CD14-positive monocyte (primary cell): ENCODE measurements at places on chromosomes 11 and 22. TPM values are rescaled to one million over a fixed set of nuclear protein-coding genes. Genes with fewer than 3 reads are reported as not detected.

DNA sequence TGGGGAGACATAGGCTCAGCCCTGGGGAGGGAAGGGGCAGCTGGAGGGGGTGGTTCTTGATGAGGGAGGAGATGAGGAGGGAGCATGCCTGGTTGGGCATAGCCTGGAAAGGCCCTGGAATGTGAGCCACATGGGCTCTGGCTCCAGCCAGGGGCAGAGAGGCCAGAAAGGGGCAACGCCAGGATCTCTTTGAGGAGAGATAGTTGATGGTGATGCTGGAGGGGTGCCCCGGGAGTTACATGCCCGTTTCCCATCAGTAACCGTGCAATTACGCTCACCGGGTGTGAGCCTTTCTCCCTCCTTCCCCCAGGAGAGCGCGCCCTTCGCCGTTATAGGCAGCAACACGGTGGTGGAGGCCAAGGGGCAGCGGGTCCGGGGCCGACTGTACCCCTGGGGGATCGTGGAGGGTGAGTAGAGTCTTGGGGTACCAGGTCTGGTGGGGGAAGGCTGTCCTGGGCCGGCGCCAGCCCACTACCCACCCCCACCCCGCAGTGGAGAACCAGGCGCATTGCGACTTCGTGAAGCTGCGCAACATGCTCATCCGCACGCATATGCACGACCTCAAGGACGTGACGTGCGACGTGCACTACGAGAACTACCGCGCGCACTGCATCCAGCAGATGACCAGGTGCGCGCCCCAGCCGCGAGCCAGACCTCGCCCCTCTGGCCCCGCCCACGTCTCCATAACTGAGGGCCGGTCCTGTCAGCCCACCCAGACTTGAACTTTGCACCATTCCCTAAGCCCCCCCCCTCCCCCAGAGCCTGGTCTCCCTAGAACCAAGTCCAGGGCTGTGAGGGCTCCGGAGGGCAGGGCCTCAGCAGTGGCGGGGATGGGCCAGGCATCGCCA, 1.8 kb upstream of the GP1BB start:
- DNase-seq, result no peak

DNA sequence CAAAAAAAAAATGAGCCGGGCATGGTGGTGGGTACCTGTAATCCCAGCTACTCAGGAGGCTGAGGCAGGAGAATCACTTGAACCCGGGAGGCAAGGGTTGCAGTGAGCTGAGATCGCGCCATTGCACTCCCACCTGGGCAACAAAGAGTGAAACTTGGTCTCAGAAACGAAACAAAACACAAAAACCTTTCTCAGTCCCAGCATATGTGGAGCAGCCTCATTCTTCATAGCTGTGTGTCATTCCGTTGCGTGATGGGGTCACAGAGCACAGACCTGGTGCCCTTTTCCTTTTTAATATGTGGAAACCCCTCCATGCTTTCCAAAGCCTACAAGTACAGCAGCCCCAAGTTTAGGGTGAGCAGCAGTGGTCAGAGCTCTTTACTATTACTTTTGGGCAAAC, 13.7 kb downstream of the PEX26 start:
- DNase-seq, result no peak

- no peak for DNase-seq
Observed at GRCh38 chr11:34493926-34494595, 19.5 kb downstream of the ELF5 start.

GRCh38 chr22:28674121-28674563, 5.5 kb downstream of the TTC28 start:
- DNase-seq, result no peak

- DNase-seq, result no peak
Observed at GRCh38 chr22:48449466-48450187, 1378.0 kb downstream of the BRD1 start.

DNA sequence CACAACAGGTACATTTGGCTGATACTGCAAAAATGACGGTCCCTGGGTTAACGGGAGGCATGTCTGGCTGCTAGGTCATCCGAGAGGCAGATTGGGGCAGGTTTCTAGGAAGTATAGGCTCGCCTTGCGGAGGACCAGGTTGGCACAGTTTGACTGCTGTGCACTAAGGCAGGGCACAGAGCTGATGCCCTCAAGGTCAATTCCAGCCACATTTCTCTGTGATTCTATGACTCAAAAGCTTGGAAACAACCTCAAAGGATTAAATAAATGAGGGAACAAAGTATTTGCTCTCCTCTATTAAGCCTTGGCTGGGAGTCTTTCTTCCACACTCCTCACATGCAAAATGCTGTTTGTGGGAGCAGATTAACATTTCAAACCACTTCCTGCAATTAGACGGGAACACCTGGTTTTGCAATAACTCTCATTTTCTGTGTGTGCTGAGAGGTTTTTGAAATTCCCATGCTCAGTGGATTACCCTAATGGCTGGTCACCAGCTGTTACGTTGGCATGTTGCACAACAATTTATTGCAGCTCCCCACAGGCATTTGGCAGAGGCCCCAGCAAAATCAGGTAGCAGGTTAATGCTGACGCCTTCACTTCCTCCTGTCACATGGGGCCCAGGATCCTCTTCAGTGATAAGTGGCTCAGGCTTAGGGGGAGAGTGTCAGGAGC, 61.0 kb upstream of the PLET1 start:
- peak; percentile 18 for DNase-seq

DNA sequence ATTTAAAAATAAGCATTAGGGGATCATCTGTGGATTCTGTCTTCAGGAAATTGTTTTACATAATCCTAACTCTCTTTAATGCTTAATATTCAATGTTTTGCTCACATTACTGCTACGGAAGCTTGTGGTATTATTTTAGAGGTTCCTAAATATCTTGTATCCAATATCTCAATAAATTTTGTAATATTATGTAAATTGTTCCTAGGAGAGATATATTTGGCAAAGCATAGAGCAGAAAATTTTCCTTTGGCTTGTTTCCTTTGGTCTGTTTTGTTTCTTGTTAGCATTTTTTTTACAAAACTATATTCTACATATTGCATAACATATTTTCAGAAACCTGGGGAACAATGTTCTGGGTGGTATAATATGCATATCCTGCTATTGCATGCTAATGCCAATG, 144.8 kb downstream of the GRIA4 start:
- no peak for DNase-seq

GRCh38 chr11:118938491-118939403, 13.0 kb upstream of the BCL9L start:
- no peak for DNase-seq

DNA sequence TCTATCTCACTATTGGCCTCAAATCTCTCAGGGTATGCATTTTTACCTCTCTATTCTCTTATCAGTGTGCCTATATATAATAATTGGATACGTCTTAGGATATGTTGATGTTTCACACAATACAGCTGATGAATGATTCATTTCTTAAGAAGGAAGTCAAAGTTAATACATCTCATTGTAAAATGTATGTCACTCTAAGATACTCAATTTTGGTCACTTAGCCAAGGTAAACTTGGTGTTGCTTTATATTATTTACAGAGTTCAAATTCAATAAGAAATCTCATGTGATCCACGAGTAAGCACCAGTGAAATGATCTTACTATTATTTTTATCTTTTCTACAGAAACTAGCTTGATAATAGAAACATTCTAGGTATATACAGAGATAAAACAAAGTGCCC, 1266.5 kb downstream of the JRKL start:
- no peak for DNase-seq

DNA sequence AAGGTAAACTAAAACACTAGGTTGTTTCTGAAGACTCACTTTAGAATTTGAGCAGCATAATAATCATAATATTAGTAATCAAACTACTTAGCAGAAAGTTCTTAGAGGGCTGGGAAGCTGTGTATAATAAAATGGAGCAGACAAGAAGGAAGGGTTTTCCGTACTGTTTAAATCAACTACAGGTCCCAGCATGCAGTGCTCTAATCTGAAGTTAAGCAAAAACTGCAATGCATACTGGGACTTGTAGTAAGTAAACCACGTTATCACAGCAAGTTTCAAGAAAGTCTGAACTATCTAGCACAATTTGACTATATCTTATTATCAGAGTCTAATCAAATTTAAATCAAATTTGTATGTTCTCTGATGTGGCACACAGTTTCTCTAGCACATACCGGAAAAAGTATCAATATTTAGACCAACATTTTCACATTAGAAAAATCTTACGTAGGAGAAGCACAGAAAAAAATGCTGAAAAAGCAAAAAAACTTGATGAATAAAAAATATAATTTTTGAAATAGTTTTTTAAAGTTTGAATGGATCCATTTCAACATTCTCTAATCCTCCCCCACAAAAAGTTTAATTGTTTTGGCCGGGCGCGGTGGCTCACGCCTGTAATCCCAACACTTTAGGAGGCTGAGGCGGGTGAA, 8.2 kb downstream of the PHF21A start:
- peak; percentile 72 for DNase-seq

DNA sequence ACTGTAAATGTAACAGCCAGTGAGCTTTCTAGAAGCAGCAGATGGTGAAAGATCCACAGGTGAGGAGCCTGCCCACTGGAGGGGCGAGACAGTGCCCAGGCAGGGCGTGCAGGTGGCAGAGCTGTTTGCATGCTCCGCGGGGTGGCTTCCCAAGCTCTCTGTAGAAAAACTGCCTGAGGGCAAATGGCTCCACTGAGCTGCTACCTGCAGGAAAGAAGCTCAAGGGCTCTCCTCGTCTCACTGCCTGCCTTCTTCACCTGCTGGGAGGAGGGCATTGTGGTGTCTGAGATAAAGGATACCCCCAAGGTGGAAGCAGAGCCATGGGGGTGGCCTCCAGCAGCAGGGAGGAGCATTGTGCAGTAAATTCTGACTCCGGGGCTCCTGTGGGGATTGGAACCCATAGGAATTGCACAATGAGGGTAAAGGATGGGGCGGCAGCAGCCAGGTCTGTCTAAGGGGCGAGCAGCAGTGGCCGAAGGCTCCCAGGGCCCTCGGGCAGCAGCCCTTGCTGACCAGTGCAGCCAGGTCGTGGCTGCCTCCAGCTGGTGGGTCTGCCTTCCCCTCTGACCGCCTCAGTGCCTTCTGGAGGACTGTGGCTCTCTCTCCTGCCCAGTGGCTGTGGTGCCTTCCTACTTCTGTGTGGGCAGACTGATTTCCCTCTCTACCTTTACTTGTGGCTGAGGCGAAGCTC, 28.0 kb upstream of the CABP7 start:
- no peak for DNase-seq

DNA sequence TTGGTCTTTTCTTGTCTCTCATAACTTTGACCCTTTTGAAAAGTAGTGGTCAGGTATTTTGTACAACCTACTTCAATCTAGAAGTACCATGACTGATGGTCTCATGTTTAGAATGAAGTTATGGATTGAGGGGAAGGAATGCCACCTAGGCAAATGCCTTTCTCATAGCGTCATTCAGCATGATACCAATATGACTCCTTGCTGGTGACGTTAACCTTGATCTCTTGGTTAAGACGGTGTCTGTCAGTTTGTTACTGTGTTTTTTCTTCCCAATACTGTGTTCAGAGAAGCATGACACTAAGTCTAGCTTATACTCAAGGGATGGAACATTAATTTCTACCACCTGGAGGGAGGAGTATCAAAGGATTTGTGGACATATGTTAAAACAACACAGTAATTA, 130.9 kb downstream of the KIF18A start:
- DNase-seq, result no peak

GRCh38 chr11:94309757-94310156, 5.4 kb downstream of the IZUMO1R start:
- DNase-seq, result no peak

DNA sequence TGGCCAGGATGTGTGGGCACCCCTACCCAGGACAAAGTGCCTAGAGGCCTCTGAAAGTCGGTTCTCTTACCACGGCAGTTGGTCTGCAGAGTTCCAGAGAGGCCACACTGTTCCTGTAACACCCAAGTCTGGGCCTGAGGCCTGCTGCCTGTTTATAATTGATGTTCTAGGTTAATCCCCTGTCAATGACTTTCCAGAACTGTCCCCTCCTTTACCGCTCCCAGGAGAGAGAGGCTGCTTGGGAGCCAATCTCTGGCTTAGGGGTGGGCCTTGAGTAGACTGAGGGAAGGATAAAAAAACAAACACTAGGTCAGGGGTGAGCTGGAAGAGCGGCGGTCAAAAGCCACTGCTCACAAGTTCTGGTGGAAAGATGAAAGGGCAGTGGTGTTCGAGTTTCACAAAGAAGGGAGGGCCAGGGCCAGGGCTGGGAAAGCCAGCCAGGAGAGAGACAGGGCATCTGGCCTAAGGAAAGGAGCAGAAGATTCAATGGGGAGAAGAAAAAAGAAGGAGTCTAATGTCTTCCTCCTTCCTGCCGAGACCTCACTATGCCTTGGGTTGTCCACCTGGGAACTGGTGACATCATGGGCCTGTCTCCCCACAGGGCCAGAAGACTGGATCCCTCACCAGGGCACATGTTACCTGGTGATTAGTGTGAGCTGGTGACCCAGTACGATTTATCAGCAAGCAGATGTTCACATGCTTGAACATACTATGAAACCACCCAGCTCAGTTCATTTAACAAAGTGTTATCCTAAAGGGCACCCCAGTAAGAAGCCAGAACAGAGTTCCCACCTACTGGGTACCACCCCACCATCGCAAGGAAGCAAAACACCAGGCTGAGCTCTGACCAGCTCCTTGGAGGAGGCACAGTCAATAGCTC, 50.2 kb downstream of the PC start:
- DNase-seq, result no peak

GRCh38 chr11:35272391-35272902, 133.5 kb downstream of the CD44 start:
- DNase-seq, result peak; percentile 51

DNA sequence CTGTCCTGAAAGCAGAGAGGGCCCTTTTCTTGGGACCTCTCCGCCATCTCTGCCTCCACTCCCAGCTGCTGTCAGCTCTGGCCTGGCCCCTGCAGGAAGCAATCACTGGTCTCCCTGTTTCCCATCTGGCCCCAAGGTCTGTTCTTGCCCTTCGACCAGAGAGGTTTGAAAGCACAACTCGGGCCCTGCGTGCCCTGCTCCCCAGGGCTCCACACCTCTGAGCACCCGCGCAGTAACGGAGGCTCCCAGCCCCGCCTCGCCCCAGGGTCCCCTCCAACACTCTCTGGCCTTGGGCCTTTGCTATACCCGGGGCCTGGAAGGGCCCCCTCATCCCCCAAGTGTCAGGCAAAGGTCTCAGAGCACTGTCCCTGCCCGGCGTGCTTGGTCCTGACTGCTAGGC, 7.8 kb upstream of the CD81 start:
- DNase-seq, result no peak

GRCh38 chr11:34454308-34455032, 15.7 kb downstream of the CAT start:
- no peak for DNase-seq

MRPL40 gene
- 61.4 TPM for polyA plus RNA-seq

OR52E8 gene
- not detected for polyA plus RNA-seq

SLC37A4 gene
- 7.6 and 8.0 TPM in 2 replicates for polyA plus RNA-seq

TBX1 gene
- polyA plus RNA-seq, result not detected

PDE2A gene
- polyA plus RNA-seq, result 0.53 TPM

ISX gene
- not detected for polyA plus RNA-seq
